ENCODE measurements at places on chromosomes 2 and 18. TPM values are rescaled to one million over a fixed set of nuclear protein-coding genes. Genes with fewer than 3 reads are reported as not detected.
A peak's percentile ranks its signal among the peaks of the same experiment; 100 is the strongest.

GRCh38 chr18:68699043-68699442 is 15.9 kb downstream of the TMX3 start:
- no peak for DNase-seq

GRCh38 chr2:112710956-112711750 is 9.7 kb upstream of the NT5DC4 start:
- DNase-seq = no peak

GRCh38 chr2:128558441-128558840 is 239.8 kb upstream of the HS6ST1 start:
- no peak for DNase-seq

DNA sequence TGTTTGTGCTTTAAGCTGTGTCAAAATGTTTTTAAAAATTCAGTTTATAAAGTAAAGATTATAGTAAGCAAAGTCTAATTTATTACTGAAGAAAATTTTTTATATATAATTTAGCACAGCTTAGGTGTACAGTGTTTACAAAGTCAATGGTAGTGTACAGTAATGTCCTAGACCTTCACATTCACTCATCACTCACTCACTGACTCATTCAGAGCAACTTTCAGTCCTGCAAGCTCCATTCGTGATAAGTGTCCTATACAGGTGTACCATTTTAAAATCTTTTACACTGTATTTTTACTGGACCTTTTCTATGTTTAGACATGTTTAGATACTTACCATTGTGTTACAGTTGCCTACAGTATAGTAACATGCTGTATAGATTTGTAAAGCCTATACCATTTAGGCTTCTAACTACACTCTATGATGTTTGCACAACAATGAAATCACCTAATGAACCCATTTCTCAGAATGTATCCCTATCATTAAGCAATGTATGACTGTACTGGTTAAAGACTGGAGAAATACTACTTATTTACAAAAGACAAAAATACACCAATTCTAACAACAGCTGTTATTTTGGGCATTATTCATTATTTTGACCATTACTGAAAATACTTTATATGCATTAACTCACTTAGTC is 95.1 kb downstream of the STRN start:
- DNase-seq = no peak

GRCh38 chr2:46939626-46940359 is 24.2 kb upstream of the MCFD2 start:
- no peak for DNase-seq

DNA sequence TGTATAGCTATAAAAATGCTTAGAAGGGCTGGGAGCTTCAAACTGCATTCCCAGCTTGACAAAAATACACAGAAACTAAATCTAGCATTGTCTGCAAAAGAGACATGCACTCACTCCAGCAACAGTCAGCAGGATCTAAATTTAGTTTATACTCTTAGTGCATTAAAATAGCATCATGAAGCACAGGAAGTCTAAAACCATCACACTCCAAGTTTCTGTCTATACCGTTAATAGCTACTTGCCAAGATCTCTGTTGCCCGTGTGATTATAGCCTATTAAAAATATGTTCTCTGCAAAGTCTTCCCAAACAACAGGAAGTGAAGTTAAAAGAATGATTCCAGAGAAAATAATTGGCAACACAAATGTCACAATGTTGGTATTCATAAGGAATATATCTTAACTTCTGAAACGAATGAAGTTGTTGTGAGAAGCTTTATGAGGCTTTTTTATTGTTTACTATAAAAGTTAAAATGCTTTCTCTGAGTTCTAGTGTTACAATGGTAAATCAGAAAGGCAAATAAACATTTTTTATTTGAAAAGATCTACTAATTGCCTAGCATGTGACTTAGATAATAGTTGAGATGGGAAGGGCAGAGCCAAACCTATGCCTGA is 184.2 kb downstream of the ZNF385B start:
- DNase-seq = no peak

DNA sequence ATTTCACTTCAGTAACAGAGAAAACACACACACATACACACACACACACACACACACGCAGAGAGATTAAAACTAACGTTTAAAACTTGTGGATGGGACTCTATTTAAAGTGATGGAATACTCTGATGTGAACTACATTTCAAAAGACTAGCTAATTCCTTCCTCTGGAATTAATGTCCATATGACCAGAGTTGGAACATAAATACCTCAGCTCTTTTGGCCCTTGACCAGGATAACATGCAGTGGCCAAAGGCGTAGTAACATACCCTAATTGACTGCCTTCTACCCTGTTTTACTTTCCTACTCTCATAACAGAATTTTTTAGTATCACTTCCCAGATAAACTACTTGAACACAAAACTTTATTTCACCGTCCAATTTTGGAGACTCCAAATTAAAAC is 671.3 kb upstream of the CHAC2 start:
- DNase-seq = no peak

DNA sequence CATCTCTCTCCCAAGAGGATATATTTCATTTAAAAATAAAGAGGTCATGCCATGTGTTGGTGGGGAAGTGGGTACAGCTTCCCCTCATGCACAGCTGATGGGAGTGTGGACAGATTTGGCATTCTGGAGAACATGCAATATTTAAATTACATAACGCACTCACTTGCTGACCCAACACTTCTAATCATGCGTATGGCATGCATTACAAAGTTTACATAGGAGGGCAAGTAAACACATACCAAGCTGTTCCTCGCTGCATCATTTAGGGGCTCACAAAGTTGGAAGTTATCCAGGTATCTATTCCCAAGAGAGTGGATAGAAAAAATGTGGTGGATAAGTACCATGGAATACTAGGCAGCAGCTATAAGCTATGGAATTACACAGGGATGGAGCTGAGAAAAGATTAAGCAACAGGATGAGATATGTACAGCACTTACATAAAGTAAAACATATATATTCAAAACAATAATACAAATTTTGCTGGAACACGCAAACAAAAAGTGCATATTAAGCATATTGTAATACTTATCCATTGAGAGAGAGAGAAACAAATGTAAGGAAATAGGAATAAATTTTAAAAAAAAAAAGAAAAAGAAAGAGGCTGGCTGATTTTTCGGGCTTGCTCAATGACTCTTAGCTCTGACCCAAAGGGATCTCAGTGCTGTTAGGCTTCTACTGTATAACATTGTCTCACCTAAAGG is 11.0 kb downstream of the CYP1B1 start:
- no peak for DNase-seq

DNA sequence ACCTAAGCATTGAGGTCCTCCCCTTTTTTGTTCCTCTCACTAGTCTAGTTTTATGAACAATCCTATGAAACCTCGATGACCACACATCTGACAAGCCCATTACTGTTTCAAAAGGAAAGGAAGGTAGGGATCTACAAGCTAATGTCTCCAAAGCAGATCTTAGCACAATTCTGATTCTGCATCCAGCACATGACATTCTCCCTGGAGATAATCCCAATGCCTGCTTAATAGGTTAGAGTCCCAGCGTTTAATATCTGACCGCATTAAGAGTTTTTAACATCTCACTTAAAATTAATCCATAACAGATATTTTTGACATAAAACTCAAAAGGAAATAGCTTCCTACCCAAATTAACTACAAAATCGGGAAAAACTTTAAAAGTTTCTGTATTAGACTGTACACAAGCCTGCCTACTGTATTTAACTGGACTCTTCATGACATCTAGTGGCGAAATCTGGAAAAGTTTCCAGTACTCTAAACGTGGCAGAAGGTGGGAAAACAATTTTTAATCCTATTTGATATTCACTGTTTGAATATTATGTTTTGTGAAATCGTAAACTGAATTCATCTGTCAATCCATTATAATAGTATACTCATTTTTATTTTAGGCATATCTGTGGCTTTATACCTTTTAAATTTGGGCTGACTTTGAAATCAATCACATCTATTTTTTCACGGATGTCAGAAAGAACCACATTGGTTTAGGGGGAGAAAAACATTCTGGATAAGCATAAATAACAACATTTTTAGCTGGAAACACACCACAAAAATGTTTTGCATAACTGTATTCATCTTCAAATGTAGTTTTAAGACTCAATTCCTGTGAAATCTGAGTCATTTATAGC is 62.4 kb downstream of the TXNL1 start:
- peak; percentile 30 for DNase-seq

GRCh38 chr2:56021579-56021978 is 98.0 kb upstream of the EFEMP1 start:
- no peak for DNase-seq

- DNase-seq = no peak
These were observed 803.6 kb upstream of the ZEB2 start for GRCh38 chr2:145323512-145323911.

DNA sequence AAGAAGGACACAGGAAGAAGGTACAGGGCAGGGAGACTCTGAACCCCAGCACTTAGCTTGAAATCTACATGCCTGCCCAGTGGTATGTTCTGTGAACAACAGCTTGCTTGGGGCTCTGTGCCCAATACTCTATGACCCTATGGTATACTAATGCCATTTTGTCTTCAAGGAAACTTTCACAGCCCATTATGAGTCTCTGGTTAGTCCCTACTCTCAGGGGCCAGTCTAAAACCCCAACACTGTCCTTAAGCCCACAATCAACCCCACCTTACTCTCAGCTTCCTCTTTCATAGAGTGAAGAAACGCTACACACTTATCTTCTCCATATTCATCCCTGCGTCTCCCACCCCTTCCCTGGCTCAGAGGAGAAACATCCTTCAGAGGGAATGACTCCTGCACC is 16.0 kb downstream of the NEB start:
- DNase-seq = no peak

DNA sequence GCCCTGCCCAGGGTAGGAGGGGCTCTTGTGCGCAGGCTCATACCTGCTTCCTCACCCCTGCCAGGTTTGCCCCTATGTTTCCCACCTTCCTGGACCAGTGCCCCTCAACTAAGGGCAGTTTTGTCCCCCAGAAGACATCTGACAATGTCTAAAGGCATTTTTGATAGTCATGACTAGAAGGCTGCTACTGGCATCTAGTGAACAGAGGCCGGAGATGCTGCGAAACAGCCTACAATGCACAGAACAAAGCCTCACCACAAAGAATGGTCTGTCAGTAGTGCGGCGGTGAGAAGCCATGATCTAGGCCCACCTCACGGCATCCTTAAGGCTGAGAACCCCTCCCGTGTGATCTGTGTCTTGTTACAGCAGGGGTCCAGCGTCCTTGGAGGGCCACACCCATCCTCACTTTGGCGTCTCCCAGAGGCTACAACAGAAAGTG is 96.0 kb downstream of the TMEM17 start:
- no peak for DNase-seq

GRCh38 chr2:133682906-133683305 is 114.6 kb upstream of the NCKAP5 start:
- no peak for DNase-seq

DNA sequence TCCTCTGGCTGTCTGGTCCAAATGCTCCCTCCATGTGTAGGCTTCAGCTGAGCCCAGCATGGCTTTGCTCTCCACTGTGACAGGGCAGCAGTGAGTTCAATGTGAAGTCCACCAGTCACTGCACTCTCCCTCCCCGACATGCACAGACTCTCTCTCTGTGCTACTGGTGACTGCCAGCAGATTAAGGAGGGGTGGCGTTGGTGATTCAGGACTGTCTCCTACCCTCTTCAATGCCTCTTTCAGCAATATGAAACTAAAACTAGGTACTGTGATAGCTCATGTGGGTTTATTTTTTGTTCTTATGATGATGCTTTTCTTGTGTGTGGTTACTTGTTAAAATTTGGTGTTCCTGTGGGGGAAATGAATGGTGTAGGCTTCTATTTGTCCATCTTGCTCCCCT is 201.0 kb upstream of the RBMS1 start:
- DNase-seq = no peak

The SERPINB8 gene
- 22.9 TPM for polyA plus RNA-seq

The REG3G gene
- not detected for polyA plus RNA-seq

The SLC38A11 gene
- polyA plus RNA-seq = 16.3 TPM

The GLI2 gene
- not detected for polyA plus RNA-seq

The SAG gene
- polyA plus RNA-seq = not detected

The STPG4 gene
- polyA plus RNA-seq = not detected

The UGT1A7 gene
- not detected for polyA plus RNA-seq

The CD28 gene
- 0.19 TPM for polyA plus RNA-seq

The SP5 gene
- polyA plus RNA-seq = not detected

The DYSF gene
- 0.09 TPM for polyA plus RNA-seq
